ENCODE measurements at places on chromosomes 4 and X. TPM values are rescaled to one million over a fixed set of nuclear protein-coding genes. Genes with fewer than 3 reads are reported as not detected.

The HPSE gene
- total RNA-seq: 4.3 TPM

- DNase-seq: no peak
- no peak overlapping the region for H3K27ac ChIP-seq
- no peaks in the 10 kb centered on the region for H3K36me3 ChIP-seq
- H3K4me1 ChIP-seq: peaks cover 3% of the 10 kb centered on the region
- no peaks in the 10 kb centered on the region for H3K27me3 ChIP-seq
These were observed 266.0 kb downstream of the PAPSS1 start for GRCh38 chr4:107453987-107454386.

GRCh38 chr4:100166297-100167039 is 23.8 kb downstream of the DDIT4L start:
- H3K4me1 ChIP-seq: no peaks in the 10 kb centered on the region
- no peak overlapping the region for H3K27ac ChIP-seq
- no peak for DNase-seq
- no peak overlapping the region for H3K4me3 ChIP-seq
- H3K27me3 ChIP-seq: no peaks in the 10 kb centered on the region

DNA sequence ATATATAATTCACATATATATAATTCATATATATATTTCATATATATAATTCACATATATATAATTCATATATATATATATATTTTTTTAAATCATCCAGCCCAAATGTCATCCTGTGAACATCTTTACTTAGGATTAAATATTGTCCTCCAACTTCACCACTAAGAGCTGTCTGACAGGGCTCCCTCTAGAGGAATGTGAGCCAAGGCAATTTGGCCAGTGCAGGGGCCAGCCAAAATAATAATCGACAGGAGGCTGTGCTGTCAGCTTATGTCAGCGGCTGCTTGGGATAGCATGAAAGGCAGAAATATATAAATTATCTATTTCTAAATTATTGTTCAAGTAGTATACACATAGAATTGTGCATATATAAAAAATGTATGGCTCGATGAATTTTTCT is 29.5 kb downstream of the EGFL6 start:
- no peaks in the 10 kb centered on the region for H3K36me3 ChIP-seq
- no peak for DNase-seq
- no peaks in the 10 kb centered on the region for H3K4me1 ChIP-seq
- no peak overlapping the region for H3K27ac ChIP-seq
- H3K27me3 ChIP-seq: no peaks in the 10 kb centered on the region

- no peak overlapping the region for H3K27ac ChIP-seq
- H3K4me3 ChIP-seq: no peak overlapping the region
- no peaks in the 10 kb centered on the region for H3K36me3 ChIP-seq
- no peaks in the 10 kb centered on the region for H3K27me3 ChIP-seq
These were observed 106.2 kb downstream of the PRRG1 start for GRCh38 chrX:37455381-37455780.

DNA sequence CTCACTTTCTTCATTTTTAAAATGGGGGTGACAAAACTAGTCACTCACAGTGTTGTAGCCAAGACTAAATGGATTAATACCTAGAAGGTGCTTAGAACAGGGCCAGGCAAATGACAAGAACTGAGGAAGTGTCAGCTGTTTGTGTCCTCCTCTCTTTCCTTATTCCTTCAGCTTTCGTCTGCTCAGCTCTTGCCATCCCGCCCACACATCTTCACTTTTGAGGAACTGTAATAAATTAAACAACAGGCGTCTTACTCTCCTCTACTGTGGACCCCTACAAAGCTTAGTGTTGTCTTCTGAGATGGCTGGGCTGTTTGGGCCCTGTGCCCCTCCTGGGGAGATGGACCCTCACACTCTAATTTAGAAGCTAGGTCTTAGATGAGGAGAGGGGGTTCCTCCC is 2.7 kb downstream of the HPSE start:
- no peak overlapping the region for H3K4me3 ChIP-seq
- H3K27me3 ChIP-seq: no peaks in the 10 kb centered on the region
- no peak overlapping the region for H3K27ac ChIP-seq
- peaks cover 9% of the 10 kb centered on the region for H3K4me1 ChIP-seq
- no peaks in the 10 kb centered on the region for H3K36me3 ChIP-seq
- DNase-seq: no peak

All from ovary (tissue), 10 donors.